ENCODE measurements at places on chromosomes 7 and 10.

DNA sequence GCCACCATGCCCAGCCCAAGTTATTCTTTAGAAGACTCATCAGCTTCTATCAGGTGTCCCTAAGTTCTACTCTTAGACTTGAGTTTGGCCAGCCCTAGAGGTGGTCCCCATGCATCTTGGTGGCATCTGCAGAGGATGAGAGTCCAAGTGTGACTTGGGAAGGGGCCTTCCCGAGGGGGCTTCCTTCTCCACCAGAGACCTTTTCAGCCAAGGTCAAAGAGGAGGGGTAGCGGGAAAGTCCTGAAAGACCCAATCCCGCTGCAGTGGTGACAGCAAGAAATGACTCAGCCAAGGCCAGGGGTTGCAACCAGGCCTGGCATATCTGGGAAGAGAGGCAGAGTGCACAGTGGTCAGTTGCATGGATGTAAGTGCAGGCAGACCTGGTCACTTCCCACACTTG lies 61.7 kb upstream of the MGMT start:
- DNase-seq, result no peak

- DNase-seq, result no peak
Observed at GRCh38 chr10:42969909-42970308, 107.0 kb upstream of the RET start.

- no peak for DNase-seq
Observed at GRCh38 chr7:151868396-151869108, 8.4 kb downstream of the PRKAG2 start.

DNA sequence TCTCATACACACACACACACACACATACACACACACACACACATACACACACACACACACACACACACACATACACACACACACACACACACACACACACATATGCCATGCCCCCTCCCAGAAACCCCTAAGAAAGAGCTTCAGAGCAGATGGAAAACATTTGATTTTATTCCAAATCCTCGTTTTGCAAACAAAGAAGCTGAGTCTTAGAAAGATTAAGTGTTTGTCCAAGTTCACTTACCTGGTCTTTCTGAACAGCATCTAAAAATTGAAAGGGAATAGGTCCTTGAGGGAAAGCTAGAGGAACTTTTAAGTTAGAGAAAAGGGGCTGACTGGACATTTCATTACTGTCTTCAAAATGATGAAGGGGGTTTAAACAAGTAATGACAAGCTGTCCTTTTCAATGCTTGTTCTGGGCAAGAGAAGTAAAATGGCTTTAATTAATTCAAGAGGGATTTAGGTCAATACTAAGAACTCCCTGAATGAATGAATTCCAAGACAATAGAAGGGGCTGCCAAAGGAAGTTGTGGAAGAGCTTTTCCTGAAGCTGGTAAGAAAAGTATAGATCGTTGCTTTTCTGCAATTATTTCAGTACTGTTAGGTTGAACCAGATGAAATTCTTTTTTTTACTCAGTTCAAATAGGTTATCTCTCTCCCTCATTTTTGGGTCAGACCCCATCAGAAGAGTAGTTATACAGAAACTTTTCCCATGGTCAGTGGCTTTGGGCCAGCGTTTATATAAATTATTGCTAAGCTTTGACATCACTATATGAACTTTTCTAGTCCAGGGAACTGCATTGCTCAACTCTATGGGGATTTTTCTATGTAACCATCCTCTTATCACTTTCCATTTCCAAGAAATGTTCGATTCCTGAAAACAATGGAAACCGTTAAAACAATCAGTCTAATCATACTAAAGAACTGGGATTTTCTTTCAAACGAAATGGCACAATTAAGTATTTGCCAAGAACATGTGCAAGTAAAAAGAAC lies 261.4 kb downstream of the MTERF1 start:
- no peak for DNase-seq

- DNase-seq, result no peak
Observed at GRCh38 chr7:75900617-75901315, 14.2 kb upstream of the POR start.

DNA sequence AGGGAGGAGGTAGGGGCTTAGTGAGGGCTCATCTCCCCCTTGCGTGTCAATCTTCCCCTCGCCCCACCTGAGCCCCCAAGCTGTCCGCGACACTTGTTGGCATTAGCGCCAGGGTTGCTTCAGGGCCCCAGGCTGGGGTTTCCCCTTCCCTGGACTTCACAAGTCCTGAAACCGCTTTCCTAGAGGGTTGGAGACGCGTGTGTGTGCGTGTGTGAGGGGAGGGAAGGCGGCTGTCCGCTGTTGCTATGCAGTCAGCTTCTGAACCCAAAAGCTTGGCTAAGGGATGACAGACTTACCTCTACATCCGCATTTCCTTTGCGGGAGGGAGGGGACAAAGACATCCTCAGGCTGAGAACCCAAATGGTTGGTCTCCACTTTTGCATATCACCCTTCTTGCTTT lies 803 bp downstream of the GOLGA7B start:
- DNase-seq, result no peak

GRCh38 chr7:4794591-4795350 lies 19.3 kb downstream of the AP5Z1 start:
- no peak for DNase-seq

DNA sequence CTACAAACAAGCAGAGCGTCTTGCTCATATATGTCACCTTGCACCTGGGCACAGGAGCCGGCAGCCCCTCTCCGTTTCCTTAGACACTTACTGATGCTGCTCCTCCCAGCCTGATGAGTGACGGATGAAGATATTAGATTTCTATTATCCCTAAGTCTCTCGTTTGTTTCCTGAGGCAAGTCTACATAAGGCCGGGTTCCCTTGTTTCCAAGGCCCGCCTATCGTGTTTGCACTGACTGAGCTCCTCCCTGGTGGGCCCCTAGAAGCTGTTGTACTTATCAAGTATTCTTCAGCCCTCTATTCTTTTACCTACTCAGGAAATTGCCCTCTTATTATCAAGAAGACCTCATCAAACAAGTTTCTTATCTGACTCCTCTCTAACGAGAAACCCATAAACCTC lies 18.5 kb downstream of the SH3PXD2A start:
- no peak for DNase-seq

DNA sequence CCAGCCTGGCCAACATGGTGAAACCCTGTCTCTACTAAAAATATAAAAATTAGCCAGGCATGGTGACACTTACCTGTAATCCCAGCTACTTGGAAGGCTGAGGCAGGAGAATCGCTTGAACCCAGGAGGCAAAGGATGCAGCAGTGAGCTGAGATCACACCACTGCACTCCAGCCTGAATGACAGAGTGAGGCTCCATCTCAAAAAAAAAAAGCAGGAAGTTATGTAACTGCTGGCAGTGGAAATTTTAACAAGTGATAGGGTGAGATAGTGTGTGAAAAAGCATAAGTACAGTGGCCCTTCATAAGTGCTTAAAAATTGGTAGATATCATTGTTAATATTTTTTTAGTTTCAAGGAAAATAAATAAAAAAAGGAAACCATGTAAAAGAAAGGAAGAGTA lies 12.3 kb downstream of the AKR1C3 start:
- DNase-seq, result no peak

GRCh38 chr10:13816195-13816925 lies 229.6 kb downstream of the PRPF18 start:
- DNase-seq, result no peak

GRCh38 chr10:128418819-128419218 lies 292.6 kb upstream of the MKI67 start:
- no peak for DNase-seq
